CD4-positive, alpha-beta memory T cell (primary cell): ENCODE measurements at places on chromosomes 12 and 14. TPM values are rescaled to one million over a fixed set of nuclear protein-coding genes. Genes with fewer than 3 reads are reported as not detected.

The FGD6 gene
- 0.16 TPM for polyA plus RNA-seq

The CPNE8 gene
- 2.3 TPM for polyA plus RNA-seq

- DNase-seq = no peak
Observed at GRCh38 chr14:32697704-32698103, 241.0 kb upstream of the NPAS3 start.

The NTN4 gene
- polyA plus RNA-seq = 5.2 TPM

GRCh38 chr12:52655251-52655650, 3.2 kb upstream of the KRT2 start:
- no peak for DNase-seq

DNA sequence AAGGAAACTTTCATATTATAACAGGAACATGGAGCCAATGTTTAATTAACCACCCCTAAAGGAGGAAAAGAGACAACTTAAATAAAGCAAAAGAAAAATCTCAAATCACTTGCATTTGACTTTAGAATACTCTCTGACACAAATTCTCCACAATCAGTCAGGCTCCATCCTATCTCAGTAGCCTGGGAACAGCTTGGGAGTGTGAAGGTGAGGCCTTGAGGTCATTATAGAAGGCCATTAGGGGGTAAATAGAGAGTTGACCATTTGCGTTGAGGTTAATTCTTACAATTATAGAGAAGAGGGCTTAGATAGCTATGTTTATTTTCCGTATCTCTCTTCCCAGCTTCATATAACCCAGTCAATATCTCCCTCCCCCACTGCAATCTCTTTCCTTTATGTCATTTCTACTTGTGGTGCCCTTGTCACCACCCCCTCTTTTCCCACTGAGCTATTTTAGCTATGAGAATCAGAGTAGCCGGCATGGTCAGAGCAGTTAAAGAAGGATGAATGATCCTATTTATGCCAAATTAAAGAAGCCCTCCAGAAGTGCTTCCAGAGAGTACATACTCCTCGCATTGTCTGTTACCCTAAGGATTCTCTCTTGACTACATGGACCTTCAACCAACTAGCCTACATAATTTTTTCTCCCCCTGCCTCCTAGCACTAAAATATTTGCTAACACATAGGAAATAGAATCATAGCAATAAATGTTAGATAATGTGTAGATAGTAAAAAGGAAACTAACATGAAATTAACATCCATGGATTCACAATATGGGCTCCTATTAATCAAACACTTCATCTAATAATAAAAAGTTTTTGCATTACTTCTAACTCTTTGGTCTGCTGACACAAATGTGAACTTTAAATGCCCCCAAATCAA, 135.2 kb upstream of the KRR1 start:
- DNase-seq = no peak

DNA sequence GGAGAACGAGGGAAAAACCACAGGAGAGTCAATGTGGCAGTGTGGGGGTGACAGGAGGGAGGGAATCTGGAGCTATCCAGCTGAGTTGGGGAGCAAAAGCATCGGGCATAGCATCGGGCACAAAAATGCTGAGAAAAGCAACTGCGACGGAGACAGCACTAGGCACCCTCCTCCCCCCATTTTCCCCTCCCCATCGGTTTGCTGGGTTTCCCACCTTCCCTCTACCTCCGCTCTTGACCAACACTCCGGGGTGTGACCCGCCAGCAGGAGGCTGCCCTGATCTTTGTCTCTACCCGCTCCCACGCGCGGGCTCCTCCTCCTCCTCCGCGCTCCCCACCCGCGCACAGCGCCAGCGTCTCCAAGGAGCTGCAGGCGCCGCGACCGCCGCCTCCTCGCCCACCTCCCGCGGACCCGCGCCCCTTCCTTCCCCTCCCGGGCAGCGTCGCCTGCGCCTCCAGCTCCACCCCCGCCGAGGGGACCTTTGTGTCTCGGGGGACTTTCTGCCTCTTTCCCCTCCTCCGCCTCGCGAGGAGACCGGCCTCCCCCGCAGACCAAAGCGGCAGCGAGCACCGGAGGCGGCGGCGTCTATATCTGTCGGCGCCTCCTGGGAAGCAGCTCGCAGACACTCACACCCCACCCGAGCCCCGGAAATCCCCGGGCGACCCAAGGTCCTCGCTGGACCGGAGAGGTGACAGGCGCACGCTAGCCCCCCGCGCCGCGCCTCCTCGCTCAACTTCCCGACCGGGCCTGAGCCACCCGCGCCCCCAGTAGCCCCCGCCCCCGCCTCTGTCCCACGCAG, 920 bp downstream of the CDK17 start:
- DNase-seq = peak; percentile 88

The HOXC12 gene
- polyA plus RNA-seq = not detected

The L3HYPDH gene
- polyA plus RNA-seq = 4.9 TPM

- no peak for DNase-seq
Observed at GRCh38 chr12:108352591-108352990, 13.5 kb upstream of the CMKLR1 start.

The DAAM1 gene
- polyA plus RNA-seq = 5.4 TPM

DNA sequence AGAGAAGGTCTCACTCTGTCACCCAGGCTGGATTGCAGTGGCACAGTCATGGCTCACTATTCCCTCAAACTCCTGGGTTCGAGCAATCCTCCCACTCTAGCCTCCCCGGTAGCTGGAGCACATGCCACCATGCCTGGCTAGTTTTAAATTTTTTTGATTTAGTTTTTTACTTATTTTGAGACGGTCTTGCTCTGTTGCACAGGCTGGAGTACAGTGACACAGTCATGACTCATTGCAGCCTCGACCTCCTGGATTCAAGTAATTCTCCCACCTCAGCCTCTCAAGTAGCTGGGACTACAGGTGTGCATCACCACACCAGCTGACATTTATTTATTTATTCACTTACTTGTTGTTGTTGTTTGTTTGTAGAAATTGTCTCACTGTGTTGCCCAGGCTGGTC, 22.2 kb upstream of the DIP2B start:
- DNase-seq = no peak

DNA sequence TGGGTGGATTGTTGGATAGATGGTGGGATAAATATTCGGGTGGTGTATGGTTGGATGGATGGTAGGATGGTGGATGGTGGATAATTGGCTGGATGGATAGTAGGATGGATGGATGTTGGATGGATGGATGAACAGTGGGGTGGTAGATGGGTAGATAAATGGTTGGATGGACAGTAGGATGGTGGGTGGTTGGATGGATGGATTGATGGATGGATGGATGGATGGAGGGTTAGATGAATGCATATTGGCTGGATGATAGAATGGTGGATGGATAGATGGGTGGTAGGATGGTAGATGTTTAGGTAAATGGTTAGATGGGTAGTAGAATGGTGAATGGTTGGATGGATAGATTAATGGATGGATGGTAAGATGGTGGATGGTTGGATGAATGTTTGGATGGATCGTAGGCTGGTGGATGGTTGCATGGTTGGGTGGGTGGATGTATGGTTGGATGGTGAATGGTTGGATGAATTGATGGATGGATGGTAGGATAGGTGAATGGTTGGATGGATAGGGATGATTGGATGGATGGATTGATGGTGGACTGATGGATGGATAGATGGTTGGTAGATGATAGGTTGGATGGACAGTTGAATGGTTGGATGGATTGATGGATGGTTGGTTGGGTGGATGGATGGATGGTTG, 23.6 kb downstream of the ZBTB42 start:
- DNase-seq = no peak
